ENCODE measurements at places on chromosomes 3 and 15. TPM values are rescaled to one million over a fixed set of nuclear protein-coding genes. Genes with fewer than 3 reads are reported as not detected.

Gene SLC35A5
- total RNA-seq, result 14.6 TPM

Gene AMT
- total RNA-seq, result 20.5 TPM

Gene MITF
- 71.0 TPM for total RNA-seq

Gene LRRC28
- 18.7 TPM for total RNA-seq

Gene CELF6
- 1.6 TPM for total RNA-seq

Gene PP2D1
- not detected for total RNA-seq

Gene CX3CR1
- total RNA-seq, result 2.1 TPM

DNA sequence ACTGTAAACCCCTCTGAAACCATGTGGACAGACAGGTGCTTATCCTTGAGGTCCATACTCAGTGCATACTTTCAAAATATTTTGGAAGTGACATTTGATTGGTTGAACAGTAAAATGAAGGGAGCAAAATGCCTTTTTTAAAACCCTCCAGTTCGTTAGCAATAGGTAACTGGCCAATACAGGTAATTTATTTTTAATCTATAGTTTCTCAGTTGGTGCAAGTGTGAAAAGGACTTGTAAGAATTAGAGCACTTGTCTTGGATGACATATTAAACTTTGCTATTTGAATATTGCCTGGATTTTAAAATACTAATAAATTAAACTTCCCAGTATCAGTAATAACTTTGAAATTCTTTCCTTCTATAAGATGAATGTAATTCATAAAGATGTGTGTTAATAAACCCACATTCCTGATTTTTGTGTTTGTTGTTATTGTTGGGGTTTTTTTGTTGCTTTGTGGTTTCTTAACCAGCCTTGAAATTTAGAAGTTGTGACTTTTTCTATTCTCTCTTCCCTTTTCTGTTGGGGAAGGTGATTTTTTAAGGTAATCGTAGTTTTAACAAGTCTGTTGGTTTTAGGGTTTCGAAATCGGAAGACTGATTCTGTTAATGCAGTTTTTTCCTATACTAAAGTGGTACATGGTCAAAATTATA lies 90.0 kb downstream of the STT3B start:
- DNase-seq, result no peak

- DNase-seq, result no peak
These were observed 314.3 kb downstream of the CHST2 start for GRCh38 chr3:143433787-143434378.

- no peak for DNase-seq
These were observed 37.7 kb downstream of the ABHD17C start for GRCh38 chr15:80732818-80733217.

DNA sequence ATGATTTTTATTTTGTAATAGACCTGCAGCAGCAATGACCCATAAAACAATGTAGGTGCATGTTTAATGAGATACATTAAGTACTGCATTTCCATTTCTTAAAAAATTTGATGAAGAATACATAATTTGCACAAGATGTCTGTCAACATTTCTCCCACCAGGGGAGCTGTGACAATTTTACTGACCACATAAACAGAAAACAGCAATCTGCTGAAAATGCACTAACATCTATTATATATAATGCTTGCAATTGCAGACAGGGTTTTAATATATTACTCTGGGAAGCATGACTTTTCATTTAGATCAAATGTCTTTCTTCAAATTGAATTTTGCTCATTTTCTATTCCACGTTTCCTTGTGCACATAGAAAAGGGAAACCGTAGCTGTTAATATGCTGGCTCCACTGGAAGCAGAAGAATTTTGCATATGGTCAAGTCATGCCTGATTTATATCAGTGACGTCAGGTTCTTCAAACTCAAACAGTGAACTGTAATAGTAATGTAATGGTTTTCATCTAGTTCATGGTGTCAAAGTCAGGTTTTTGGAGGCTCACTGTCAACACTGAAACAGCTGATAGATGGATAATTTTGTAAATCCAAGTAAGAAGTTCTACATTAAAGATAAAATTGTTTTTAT lies 79.8 kb upstream of the IGF1R start:
- no peak for DNase-seq

DNA sequence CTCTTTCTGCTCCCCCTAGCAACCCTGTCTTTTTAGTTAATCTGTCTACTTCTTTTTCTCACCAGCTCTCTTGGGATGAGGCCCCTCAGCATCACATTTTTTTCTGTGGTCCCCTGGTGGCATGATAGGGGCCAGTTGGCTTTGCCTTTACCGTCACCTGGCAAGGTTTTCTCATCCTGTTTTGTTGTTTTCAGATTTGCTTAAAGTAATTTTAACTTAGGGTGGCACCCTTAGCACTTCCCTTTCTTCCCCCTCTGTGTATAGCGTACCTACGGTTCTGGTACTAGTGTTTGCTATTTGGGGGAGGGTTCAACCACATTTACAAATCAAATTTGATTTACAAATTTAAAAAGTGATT lies 35.6 kb downstream of the PDCD6IP start:
- DNase-seq, result no peak

DNA sequence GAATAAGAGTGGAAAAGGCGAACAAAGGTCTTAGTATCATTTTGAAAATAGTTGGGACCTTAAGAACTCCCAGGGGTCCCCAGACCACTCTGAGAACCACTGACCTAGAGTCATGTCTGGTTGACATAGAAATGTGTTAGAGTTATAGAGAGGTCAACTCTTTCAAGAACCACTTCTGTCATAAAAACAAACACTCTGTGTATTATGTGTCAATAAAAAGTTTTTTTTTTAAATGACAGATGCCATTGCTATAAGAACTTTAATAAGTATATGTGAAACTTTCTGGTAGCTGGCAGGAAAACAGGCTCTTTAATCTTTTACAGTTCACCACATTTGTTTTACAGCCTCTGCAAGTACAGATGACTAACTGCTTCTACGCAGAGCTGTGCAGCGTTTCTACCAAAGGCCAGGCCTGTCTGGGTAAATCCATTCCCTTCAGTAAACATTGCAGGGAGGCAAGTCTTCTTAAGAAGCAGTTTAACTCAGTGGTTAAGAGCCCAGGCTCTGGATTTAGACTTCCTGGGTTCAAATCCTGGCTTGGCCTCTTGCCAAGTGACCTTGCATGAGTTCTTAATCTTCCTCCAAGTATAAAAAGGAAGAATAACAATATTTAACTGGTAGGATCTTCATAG lies 56.6 kb downstream of the RFTN1 start:
- no peak for DNase-seq

DNA sequence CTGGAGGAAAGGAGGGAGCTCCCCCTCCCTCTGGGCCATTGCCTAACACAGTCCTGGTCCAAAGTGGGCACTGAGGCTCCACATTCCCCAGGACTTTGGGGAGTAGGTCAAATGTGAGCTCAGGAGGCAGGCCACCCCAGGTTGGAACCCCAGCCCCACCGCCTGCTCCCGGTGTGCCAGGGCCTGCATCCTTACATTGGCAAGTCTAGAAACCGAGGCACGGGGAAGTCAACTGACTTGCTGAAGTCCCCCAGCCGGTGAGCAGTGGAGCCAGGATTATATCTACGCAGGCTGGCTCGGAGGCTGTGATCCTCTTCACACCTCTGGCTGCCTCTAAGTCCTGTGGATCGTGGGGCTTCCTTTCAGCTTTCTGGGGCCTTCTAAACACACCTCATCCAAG lies 48.7 kb downstream of the RHCG start:
- DNase-seq, result no peak

DNA sequence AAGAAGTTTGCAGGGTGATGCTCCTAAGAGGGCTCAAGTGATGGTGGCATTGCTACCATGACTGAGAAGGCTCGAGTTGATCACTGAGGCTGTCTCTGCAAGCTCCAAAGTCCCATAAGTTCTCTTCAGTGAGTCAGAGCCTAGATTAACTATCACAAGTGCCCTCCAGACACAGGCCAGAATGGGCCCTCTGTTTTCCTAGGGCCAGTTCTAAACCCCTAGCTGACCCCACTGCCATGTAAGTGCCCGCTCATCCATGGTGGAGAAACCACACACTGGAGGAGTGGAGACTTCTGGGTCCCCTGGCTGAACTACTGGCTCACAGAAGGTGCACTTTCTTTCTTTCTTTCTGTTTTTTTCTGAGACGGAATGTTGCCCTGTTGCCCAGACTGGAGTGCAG lies 87.6 kb upstream of the WNT5A start:
- DNase-seq, result no peak

GRCh38 chr3:65558826-65559225 lies 479.9 kb downstream of the MAGI1 start:
- DNase-seq, result no peak

GRCh38 chr15:73982222-73982962 lies 9.7 kb downstream of the STOML1 start:
- DNase-seq, result peak; percentile 91

- no peak for DNase-seq
These were observed 1.1 kb downstream of the NPTN start for GRCh38 chr15:73631915-73632669.

- DNase-seq, result no peak
These were observed 2.3 kb upstream of the EIF2AK4 start for GRCh38 chr15:39931615-39932014.

GRCh38 chr3:81214631-81215030 lies 546.8 kb downstream of the GBE1 start:
- no peak for DNase-seq

DNA sequence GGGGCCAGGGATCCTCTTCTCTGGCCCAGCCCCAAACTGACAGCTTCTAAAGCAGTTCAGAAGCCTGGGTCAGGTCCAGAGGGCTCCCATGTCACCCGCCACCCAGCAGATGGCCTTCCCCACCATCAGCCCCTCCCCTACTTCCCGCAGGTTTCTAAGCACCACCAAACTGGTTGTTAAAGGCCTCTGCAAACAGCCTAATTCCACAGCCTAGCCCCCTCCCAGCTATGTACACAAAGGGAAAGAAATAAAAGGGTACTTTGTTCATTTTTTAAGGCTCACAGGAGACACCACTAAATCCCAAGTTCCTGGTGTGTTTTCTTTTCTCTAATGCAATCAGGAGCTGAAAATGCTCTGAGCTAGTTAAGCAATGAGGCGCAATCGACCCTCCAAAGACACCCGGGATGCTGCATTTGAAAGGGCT lies 30.6 kb downstream of the PLCH1 start:
- DNase-seq, result no peak
